ENCODE measurements at places on chromosomes 4 and X.

DNA sequence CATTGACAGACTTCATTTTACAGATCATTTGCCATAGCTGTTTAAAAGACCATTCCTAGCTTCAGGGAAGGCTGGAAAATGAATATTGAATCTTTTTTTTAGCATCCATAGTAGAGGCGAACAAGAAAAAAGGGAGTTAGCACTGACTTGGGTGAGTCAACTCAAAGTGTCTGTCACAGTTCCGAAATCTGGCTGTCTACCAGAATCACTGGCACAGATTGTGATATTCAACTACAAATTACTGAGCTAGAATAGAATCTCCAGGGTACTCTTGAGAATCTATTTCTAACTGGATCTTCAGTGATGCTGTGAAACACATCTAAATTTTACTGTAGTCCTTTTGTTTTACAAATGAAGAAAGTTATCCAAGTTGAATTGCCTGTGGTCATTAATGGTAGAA, 31.5 kb downstream of the SEC24B start:
- DNase-seq = no peak

DNA sequence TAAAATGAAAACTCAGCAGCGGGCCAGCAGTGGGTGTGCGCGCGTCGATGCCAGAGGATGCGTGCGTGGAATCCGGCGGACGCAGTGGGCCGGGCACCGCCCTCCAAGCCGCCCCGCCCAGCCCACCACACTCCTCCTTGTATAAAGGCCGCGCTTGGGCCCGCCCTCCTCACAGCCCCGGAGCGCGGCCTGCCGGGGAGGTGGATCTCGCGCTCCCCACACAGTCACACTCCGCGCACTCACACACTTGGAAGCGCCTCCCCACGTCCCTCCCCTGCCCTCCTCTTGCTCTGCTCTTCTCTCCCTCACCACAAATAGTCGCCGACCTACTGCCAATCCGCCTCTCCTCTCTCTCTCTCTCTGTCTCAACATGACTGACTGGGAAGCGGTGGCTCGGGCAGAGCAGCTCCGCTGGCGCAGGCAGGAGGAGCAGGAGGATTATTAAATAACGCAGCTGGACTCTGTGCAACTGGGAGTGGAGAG, at the start of gene CCSER1:
Gene CCSER1, plus strand, starts transcription at position 172 of the 483 bp plus-strand sequence.
- DNase-seq = peak; percentile 48

DNA sequence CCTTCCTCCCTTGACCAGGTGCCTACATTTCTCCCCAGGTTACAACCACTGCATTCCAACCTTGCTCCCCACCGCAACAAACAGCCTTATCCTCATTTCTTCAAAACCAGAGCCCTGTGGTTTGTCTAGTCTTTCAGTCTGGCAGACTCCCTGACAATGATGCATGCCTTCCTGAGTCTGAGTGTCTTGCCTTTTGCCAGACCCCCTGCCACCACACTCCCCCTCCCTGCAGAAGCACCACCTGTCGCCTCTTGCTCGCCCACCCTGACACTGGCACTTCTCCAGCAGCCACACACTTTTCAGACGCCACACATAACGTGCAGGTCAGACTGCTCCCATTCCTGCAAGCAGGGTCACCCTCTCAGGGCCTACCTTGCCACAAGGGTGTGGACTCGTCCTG, 349.2 kb upstream of the NOCT start:
- no peak for DNase-seq

GRCh38 chr4:158912806-158913205, 144.0 kb downstream of the FNIP2 start:
- DNase-seq = no peak

DNA sequence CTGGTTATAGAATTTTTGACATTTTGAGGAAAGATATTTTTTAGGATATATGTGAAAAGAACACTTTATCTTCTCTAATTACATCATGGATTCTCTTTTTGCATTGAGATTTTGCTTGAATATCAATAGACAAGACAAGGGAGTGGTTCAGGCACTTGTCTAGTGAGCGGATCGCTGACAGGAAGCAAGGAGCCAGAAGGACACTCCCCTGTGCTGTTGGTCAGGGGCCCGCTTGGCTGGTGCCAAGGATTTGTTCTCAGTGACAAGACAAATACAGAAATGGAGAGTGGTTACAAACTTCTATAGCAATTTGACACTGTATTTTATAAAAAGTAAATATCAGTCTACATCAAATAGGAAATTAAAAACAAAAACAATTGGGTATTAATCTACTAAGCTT, 60.0 kb downstream of the SLC9B1 start:
- DNase-seq = no peak

GRCh38 chrX:153499876-153500275, 5.1 kb downstream of the BGN start:
- DNase-seq = no peak

DNA sequence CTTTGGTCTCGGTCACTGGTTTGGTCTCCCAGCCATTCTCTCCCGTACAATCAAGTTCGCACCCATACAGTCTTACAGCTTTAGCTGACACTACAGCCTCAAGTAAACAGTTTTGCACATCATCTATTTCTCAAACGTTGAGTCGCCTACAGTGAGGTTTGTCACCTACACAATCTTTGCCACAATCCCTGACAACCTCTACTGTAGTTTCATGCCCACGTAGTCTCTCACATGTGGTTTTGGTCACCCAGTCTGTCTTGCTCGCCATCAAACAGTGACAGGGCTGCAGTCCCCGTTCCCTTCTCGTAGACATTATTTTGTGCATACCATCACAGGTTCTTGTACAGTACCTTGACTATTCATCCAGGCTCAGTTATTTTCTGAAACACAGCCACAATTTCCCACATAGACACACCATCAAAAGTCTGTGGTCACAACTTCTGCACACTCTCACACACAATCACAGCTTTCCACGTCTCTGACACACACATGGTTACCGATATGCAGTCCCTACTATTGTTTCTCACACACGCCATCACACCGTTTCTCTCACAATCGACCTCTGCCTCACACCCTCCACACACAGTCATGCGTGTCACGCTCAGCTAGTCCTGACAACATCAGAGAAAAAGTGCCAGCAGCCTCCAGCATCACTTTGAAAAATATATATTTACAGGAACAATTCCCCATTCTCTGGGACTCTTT, 5.3 kb upstream of the CFP start:
- DNase-seq = no peak

DNA sequence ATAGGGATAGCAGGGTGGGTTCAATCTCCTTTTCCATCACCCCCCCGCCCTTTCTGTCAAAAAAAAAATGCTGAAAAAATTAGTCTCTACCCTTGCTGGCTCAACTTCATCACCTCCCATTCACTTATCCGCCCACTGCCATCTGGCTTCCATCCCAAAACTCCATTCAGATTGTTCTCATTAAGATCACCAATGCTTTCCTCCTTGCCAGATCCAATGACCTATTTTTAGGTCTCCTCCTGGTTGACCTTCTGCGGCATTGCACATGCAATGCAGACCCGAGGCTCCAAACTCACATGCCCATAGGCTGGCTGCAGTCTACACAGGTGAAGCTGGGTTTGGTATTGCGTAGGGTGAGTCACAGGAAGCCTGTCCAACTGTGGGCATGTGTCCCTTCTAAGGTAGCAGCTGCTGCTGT, 21.1 kb upstream of the STIM2 start:
- no peak for DNase-seq

DNA sequence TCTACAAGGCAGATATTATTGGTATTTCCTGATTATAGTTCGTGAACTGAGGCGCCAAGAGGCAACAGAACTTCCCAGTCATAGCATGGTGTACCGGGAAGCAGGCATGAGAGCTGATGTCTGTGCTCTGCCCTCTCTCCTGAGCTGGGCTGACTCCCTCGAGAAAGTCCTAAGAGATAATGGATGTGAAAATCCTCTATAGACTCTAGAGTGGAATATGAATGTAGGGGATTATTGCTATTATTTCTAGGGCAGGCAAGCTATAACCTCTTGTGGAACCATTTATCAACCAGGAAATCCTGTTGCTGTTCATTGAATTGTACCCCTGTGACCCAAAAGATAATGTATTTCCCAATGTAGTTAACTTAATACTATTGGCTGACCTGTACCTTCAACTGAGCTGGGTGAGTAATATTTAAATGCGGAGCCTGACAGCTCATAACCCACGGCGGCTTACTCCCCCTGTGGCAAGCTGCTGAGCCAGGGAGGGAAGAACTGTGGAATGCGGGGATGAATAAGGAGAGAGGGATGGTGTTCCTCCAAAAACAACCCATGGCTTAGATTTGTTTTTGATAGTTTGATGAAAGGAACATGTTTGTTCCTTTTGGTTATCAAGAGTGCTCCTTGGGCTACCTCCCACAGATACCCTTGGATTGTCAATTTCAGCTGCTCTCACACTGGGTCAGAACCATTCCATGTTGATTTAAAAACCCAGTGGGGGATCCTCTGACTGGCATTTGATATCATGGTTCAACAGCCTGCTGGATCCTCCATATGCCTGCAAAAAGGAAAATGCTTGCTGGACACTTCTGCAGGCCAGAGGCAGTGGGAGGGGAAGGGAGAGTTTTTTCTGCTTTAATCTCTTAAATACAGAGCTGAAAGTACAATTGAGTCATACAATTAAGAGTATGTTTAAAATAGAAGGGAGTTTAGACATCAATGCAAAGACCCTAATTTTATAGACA, 339.0 kb upstream of the BOD1L1 start:
- no peak for DNase-seq

GRCh38 chrX:46029777-46030176, 515.4 kb downstream of the ZNF674 start:
- no peak for DNase-seq

- no peak for DNase-seq
These were observed 57.1 kb downstream of the ENPEP start for GRCh38 chr4:110532901-110533589.

DNA sequence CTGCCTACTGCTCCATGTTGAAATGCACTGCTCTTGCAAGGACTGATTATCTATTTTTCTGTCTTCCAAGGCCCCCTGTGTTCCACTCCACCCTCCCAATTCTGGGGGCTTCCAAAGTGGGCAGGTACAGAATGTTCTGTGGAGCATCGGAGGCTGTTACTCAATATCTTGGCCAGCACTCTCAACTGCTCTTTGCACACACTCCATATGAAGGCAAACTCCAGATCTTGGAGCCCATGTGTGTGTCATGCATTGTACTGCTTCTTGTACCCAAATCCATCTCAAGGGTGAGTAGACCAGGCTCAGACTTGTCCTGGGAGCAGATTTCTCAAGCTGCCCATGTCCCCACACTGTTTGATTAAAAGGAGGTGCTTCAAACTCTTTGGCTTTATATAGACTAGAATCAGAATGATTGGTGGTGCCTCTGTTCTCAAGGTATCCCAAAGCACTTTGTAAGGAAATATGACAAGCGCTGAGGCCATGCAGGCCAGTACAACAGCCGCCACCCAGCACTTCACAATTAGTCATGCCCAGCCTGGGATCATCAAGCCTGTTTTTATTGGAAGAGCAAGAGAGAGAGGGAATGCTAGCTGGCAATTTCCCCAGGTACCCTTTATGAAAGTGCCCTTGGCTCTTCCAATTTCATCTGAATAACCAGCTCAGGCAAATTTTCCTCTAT, 44.3 kb downstream of the AR start:
- DNase-seq = no peak

DNA sequence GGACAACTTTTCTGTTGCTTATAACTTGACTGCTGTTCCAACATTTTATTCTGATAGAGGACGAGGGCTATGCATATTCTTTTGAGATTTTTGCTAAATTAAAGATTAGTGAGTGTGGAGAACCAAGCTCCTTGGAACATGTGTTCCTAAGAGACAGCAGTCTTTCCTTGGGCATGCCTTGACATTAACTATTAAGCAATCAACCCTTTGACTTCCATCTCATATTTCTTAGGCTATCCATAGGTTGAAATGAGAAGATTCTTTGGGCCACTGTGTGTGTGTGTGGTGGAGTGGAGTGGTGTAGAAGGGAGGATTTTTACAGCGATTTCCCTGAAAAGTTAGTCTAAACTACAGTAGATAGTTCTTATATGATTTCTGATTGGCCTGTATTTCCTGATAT, 127.4 kb upstream of the POF1B start:
- DNase-seq = no peak

- no peak for DNase-seq
These were observed 85.7 kb upstream of the HPRT1 start for GRCh38 chrX:134374294-134374693.

- DNase-seq = no peak
These were observed 39.8 kb upstream of the TMEM131L start for GRCh38 chr4:153426207-153426885.

DNA sequence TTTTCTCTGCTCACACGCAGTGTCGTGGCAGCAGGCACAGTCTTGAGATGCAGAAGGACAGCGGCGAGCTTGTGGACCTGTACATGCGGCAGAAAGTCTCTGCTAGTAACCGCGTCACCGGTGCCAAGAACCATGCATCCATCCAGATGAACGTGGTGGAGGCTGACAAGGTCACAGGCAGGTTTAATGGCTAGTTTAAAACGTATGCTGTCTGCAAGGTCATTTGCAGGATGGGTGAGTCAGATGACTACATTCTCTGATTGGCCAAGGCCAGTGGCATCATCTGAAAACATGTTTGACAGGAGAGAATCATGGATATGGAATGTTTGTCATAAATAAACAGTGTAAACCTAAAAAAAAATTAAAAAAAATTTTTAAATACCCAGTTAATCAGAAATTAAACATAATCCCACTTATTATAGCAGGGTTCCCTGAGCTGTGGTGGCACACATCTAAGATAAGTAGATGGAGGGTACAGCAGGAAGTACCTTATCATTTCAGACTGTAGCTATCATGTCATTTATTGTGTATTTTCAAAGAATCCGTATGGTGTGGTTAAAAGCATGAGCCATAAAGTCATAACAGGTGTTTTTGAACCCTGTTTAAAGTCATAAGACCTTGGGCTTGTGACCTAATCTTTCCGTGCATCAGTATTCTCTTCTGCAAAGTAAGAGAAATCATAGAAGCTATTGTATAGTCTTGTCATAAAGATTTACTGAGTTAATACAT, 7.5 kb upstream of the BMP2K start:
- DNase-seq = no peak

Measured in CD8-positive, alpha-beta memory T cell (primary cell).